ENCODE measurements at places on chromosomes 5 and 9.

DNA sequence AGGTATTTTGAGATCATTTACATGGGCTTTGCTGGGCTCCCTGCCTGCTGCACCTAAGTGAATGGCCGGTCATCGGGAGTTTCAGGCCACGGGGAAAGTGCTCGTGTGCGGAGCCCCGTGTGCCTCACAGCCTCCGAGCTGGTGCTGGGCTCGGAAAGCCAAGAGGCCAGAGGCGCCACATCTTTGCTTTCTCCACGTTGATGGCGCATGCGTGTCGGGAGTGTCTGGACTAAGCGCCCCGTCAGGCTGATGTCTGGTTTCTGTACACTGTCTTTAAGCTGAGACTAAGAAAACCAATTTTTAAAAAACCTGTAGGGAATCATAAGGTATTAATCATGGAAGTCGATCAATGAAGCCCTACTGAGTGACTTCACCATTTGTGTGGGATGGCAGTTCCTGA, 69.1 kb downstream of the OTULIN start:
- no peak for DNase-seq

DNA sequence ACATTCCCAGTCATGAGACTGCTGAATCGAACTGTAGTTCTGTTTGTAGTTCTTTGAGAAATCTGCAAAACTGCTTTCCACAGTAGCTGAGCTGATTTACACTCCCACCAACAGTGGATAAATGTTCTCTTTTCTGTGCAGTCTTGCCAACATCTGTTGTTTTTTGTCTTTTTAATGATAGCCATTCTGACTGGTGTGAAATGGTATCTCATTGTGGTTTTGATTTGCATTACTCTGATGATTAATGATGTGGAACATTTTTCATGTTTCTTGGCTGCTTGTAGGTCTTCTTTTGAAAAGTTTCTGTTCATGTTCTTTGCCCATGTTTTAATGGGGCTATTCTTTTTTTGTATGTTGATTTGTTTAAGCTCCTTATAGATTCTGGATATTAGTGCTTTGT, 187.3 kb upstream of the TLE4 start:
- no peak for DNase-seq

- DNase-seq = no peak
Observed at GRCh38 chr5:150639377-150639692, 1.1 kb upstream of the SYNPO start.

GRCh38 chr5:145680767-145681166, 154.4 kb downstream of the PRELID2 start:
- DNase-seq = no peak

DNA sequence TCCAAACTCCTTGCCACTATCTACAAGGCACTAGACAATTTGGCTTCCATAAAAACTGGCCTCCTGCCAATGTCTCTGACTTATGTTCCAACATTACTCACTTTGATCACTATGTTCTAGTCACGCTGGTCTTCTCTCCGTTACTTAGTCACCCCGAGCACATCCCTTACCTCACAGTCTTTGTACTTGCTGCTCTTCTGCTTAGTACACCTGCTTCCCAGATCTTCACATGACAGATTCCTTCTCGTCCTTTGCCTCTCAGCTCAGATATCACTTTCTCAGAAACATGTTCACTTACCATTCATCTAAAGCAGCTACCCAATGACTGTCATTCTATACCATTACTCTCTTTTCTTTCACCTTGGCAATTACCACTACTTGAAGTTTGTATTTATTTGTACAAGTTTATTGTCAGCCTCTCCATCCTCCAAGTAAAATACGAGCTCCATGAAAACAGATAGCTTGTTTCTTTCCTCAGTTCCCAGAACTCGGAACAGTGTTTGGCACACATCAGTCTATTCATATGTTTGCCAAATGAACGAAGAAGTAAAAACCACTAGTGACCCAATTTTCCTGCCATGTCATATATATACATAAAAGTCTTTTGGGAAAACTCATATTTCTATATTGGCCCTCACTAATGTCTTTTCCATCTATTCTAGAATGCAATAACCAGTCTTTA, 5.9 kb upstream of the SLC22A5 start:
- DNase-seq = no peak

DNA sequence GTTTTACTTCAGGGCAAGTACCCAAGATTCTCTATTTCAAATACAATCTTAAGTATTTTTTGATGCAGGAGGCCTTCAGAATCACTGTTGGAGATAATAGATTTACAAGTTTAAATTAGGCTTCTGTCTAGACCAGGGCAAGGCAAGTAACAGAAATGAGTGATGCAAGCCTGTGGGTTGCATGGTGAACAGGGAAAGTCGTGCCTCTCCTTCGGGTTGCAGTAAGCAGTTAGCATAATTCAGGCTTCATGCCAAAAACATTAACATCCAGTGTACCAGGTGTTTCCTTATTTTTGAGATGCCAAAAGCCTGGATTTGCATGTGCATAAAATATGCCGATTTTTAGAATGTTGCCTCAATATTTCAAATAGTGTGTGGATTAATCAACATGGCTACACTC, 369.0 kb downstream of the CAAP1 start:
- DNase-seq = no peak
